ENCODE measurements at places on chromosomes 7 and 10. TPM values are rescaled to one million over a fixed set of nuclear protein-coding genes. Genes with fewer than 3 reads are reported as not detected.

The PDK4 gene
- not detected for total RNA-seq

The PDE1C gene
- total RNA-seq = not detected

The NRG3 gene
- total RNA-seq = not detected

The GPR158 gene
- total RNA-seq = not detected

The UBE2H gene
- 18.7 TPM for total RNA-seq

The PIP gene
- total RNA-seq = not detected

The CHCHD3 gene
- total RNA-seq = 113 TPM

The NUTM2D gene
- 3.0 TPM for total RNA-seq

The MMRN2 gene
- not detected for total RNA-seq

The C7orf33 gene
- not detected for total RNA-seq

The LIPN gene
- not detected for total RNA-seq

The WEE2 gene
- total RNA-seq = not detected

The CALML5 gene
- not detected for total RNA-seq

The TEX36 gene
- total RNA-seq = not detected

The AOC1 gene
- total RNA-seq = not detected

The MDH2 gene
- 90.3 TPM for total RNA-seq

The CADPS2 gene
- 43.8 TPM for total RNA-seq

The ABLIM1 gene
- total RNA-seq = 98.7 TPM

The CNPY1 gene
- not detected for total RNA-seq

The TMEM130 gene
- not detected for total RNA-seq

The PUS7 gene
- total RNA-seq = 47.2 TPM

The RBM33 gene
- 28.9 TPM for total RNA-seq

The AMPH gene
- not detected for total RNA-seq

The CRCP gene
- total RNA-seq = 41.1 TPM

The PPP1R3C gene
- 18.7 TPM for total RNA-seq

The LRRTM3 gene
- total RNA-seq = not detected

The GNG11 gene
- total RNA-seq = not detected
